Fibroblast of skin of scalp (primary cell): ENCODE measurements at places on chromosomes 2 and 18.

DNA sequence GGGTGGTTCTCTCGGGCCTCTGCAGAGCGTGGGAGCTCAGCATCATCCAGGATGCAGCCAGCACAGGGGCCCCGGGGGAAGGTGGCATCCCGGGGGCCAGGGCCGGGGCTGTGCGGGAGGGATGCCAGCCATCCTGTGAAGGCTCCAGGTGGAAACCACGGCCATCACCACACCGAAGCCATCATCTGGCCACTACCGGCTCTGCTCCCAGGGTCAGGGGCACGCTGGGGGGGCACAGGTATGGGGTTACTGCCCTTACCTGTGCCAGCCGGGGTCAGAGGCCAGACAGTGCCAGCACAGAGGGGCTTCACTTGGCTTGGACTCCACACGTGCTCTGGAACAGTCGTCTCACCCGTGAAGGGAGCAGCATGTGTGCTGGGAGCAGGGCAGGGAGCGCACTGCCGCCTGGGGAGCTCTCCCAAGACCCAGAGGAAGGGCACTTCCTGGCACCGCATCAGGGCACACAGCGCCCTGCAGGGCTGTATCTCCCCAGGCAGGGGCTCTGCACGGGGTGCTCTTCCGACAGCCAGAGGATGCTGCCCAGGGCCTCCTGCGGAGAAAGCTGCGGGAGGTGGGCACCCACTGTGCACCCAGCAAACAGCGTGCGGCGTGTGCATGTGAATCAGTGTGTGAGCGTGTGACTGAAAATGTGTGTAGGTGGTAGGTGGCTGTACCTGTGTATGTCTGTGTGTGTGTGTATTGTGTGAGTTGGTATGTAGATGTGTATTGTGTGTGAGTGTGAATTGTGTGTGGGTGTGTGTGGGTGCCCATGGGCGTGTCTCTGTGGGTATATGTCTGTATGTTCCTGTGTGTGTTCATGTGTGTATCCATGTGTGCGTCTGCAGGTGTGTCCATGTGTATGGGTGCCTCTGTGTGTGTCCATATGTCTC, 75.0 kb downstream of the PTGR3 start:
- no peak for DNase-seq

DNA sequence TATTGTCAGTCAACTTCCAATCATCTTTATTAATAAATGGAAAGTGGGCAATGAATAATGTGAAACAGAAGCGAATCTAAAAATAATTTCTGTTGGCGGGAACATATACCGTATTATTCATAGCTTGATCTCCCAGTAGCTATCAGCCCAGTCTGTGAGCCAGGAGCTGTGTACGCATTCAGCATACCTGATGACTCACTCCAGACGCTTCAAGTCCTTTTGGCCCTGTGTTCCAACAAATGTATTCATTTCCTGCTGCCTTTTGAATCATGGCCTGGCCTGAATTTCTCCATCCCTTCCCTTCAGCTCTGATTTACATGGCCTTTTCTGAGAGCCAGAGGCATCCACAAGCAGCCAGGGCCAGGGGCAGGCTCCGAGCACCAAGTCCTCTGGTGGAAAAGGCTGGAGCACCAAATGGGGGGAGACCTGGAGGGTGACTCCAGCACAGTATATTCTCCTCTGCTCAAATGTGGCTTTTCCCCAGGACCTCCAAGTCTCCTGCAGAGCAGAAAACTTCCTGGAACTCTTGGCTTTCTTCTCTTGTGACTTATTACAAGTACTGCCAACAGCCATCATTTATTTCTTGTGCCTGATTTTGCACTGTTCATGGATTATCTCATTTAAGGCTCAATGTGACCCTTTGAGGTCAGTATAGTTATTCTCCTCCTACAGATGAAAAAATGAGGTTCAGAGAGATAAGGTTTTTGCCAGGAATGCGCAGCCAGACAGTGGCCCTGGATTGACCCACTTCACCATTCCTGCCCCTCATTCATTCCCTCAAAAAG, 108.7 kb downstream of the EN1 start:
- DNase-seq: peak; percentile 94

- DNase-seq: no peak
These were observed 74.7 kb downstream of the NDUFA10 start for GRCh38 chr2:239950144-239951128.

- no peak for DNase-seq
These were observed 27.6 kb downstream of the RNU4ATAC start for GRCh38 chr2:121558329-121558728.

- no peak for DNase-seq
These were observed 42.6 kb upstream of the HPCAL1 start for GRCh38 chr2:10260130-10260529.

GRCh38 chr18:78740876-78741275, 238.7 kb upstream of the SALL3 start:
- no peak for DNase-seq

GRCh38 chr2:15034860-15035259, 402.3 kb downstream of the LRATD1 start:
- DNase-seq: no peak

DNA sequence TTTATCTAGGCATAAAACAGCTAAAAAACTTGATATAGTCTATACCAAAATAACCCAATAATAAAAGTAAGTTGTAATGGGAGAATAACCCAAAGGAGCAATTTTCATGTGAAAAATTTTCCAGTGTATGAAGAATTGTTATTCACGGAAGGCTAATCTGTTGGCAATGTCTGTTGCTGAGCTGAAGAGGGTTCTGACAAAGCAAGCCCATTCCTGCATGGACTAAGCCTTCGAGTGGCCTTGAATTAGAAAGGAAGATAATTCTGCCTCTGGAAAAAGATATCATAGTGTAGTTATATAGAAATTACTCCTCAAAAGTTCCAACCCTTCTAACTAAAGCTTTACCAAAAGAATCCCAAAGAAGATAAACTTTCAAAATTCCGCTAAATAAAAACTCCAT, 101.5 kb downstream of the MAP2 start:
- DNase-seq: no peak

DNA sequence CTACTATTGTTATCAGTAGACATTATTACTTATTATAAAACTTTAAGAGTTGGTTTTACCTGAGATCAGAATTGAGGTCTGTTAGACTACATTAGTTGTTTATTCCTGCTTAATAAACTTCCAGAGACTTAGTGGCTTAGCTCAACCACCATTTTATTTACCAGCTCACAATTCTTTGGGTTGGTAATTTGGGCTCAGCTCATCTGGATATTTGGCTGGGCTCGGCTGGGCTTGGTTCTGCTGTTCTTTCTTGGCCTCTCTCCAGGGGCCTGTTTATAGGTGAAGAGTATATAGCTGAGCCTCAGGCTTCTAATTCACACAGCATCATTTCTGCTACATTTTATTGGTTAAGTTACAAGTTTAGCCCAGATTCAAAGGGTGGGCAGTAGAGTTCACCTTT, 67.9 kb downstream of the CCDC138 start:
- DNase-seq: no peak

DNA sequence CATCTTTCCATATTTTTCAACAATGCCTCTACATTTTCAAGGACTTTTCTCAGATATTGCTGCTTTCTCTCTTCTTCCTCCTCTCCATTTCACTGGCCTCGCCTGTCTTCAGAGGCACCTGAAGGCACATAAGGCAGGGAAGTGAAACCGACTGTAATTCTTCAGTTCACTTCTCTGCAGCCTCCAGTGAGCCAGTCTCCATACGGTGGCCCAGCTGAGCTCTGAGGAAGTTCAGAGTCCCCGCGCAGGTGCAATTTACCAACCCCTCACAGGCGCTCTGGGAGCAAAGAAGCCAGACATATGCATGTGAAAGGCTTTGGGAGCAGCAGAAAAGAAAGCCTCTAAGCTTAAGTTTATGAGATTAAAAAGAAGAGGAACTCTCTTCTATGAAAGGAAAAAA, 12.4 kb downstream of the KLHL14 start:
- no peak for DNase-seq

GRCh38 chr18:2244641-2245040, 326.7 kb downstream of the METTL4 start:
- no peak for DNase-seq

- no peak for DNase-seq
These were observed 46.4 kb downstream of the SLC25A12 start for GRCh38 chr2:171847627-171848026.

GRCh38 chr2:162062559-162062958, 11.5 kb downstream of the DPP4 start:
- DNase-seq: no peak

- DNase-seq: no peak
These were observed 62.5 kb upstream of the RAPGEF4 start for GRCh38 chr2:172673056-172673683.

DNA sequence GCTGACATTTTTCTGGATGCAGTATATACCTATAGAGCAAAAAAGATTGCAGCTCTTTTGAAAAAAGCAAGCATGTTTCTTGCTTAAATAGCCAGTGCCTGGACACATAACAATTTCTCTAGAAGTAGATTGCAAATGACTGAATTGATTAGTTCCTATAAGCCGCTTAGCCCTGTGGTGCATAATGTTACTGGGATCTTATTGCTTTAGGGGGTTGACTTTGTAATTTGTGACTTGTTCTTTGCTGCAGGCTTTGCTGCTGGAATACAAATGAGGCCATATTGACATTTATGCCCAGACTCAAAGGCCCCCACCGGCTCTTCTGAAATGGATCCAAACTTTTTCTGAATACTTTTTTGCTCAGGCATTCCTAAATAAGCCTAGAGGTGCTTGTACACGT, 182.6 kb downstream of the SH3BP4 start:
- DNase-seq: no peak

DNA sequence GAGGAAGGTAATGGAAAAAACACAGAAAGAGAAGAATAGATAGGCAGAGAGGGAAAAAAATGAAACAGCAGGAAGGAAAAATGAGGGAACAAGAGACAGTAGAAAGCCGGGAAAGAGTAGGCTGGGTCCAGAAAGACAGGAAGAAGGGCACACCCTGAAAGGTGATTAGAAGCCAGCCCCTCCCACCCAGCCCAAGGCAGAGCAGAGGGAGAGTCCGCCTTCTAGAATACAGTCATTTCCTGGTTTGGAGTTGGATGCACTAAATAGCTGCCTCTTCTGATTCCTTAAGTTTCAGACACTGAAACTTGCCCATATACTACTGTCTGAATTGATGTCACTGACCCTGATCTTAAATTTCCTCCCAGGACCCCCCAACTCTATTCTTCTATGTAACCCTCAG, 17.9 kb upstream of the DSG3 start:
- no peak for DNase-seq

- DNase-seq: no peak
These were observed 4.8 kb downstream of the PRKAG3 start for GRCh38 chr2:218826791-218827190.

DNA sequence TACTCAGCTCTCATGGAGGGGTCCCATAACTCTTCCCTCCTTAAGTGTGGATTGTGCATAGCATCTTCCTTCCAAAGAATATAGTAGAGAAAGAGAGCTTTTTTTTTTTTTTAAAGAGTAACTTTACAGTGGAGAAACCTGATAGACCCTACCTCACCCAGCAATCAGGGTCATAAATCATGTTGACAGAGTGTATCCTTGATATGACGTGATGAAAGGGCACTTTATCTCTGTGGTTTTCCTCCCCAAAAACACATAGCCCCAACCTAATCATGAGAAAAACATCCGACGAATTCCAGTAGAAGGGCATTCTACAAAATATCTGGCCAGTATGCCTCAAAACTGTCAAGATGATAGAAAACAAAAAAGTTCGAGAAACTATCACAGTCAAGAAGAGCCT, 29.5 kb upstream of the MEIS1 start:
- DNase-seq: no peak

- no peak for DNase-seq
These were observed 455.0 kb upstream of the TCF4 start for GRCh38 chr18:56042915-56043536.

GRCh38 chr2:240466579-240467148, 31.2 kb downstream of the GPC1 start:
- no peak for DNase-seq

DNA sequence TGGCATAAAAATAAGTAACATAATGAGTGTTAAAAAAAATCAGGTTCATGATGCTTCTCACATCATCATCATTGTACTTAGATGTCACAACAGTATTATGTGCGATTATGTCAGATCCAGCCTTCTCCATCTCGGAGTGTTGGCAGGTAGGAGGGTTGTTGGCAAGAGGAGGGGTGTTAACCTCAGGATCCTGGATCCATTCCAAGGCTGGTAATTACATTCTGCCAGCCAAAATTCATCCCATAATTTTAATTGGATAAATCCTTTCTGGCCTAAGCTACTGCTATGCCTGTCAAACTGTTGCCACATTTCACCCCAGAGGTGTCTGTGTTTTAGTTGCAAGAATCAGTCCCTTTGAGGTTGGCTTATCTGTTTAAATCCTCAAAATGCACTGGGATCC, 891 bp upstream of the FTCDNL1 start:
- DNase-seq: no peak

- no peak for DNase-seq
These were observed 150.8 kb upstream of the SPATS2L start for GRCh38 chr2:200155652-200156051.

DNA sequence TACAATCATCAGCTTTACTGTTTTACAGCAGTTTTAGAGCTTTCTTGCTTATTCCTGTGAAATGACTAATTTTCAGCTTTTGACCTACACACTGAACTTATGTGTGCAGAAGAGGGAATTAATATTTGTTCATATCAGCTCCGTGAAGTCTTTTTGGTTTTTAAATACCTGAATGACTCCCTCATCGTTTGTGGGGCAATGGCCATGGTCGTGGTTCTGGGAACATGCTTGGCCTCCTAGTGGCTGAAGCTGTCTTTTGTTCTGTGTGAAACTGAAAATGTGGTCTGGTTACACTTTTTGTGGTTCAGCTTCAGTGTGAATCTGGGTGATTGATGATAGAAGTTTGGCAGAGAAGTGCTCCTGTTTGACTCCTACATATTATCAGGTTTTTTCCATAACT, 408.1 kb downstream of the THSD7B start:
- peak; percentile 85 for DNase-seq

- no peak for DNase-seq
These were observed 45.9 kb upstream of the RHOB start for GRCh38 chr2:20400787-20401488.

- no peak for DNase-seq
These were observed 11.5 kb upstream of the NFATC1 start for GRCh38 chr18:79384151-79384807.

DNA sequence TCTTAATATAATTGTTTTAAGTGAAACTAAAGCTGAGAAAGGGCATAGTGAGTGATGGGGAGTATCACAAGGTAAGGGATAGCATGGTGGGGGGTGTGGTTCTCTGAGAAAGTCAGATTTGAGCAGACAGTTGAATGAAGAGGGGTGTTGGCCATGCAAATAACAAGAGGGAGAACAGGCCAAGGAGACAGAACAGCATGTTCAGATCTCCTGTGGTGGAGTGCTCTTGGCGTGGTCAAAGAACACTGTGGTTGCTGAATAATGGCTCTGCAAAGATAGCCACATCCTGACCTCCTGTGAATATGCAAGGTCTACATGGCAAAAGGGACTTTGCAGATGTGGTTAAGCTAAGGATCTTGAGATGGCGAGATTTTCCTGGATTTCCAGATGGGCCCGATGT, 389.2 kb downstream of the TMEM182 start:
- DNase-seq: no peak

DNA sequence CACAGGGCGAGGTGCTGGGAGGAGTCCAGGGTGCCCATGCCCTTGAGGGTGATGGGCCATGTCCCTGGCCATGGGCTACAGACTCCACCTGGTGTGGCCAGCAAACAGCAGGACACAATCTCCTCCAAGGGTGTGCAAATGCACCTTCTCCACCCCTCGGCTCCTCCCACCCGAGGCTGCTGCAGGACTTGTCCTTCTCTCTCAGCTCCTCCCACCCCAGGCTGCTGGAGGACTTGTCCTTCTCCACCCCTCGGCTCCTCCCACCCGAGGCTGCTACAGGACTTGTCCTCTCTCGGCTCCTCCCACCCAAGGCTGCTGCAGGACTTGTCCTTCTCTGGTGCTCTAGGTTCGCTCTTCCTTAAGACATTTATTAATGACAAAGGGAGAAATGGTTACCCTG, 57.3 kb upstream of the SNTG2 start:
- peak; percentile 28 for DNase-seq
